Right cardiac atrium (tissue), 5 donors: ENCODE measurements at places on chromosomes 7 and 10. TPM values are rescaled to one million over a fixed set of nuclear protein-coding genes. Genes with fewer than 3 reads are reported as not detected.

The EGR2 gene
- 1.4 TPM for total RNA-seq

DNA sequence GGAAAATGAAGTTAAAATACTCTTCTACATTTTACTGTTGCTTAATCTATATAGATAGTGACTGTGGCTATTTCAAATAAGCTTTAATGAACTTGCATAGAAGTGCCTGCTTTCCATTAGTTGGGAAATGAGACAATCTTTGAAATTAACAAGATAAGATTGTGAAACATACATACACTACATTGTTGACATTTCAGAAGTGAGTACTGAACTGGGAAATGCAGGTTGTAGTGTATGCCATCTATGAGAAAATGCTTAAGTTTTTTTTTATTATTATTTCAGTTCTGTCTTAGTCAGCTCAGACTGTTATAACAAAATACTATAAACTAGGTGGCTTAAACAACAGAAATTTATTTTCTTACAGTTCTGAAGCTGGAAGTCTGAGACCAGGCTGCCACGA is 49.6 kb upstream of the CSTF2T start:
- no peak for DNase-seq

DNA sequence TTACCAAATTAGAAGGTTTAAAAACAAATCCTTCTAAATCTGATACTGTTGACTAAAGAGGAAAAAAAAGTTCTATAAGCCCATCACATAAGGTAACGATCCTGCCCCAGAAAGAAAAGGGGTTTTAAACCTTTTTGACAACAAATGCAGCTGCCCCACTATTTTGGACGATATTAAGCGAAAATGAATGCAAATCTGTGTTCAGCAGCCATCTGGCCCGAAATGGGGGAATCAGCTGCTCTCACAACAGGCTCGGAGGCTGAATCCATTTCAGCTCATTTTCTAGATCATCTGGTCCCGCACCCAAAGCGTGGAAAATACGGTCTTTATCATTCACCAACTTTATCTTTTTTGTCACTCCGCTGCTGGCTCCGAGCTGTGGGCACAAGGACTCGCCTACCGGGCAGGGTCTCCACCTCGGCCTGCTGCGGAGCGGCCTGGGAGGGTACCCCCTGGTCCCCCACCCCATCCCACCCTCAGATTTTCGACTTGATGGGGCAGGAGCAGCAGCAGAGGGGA is 2.4 kb upstream of the EBF3 start:
- no peak for DNase-seq

The SH2D4B gene
- total RNA-seq: not detected

The MSMB gene
- not detected for total RNA-seq
